Activated CD4-positive, alpha-beta T cell treated with anti-CD3 and anti-CD28 coated beads for 36 hours (primary cell): ENCODE measurements at places on chromosomes 5 and 9. TPM values are rescaled to one million over a fixed set of nuclear protein-coding genes. Genes with fewer than 3 reads are reported as not detected.

DNA sequence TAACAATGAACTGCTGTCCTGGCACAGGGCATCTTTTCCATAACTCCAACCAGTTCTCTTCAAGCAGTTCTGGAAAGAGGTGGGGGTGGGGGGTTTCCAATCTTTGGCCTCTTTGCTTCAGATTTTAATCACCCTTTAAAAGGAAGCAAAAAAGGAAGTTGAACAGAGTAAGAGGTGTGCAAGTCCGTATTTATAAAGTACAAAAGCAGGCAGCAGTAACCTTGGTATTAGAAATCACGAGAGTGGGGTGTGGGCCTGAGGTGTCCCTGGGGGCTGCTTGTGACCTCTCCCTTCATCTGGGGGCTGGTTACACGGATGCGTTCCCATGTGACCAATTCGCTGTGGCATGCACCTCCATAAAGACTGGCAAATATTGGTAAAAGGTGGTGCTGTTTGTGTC is 70.5 kb downstream of the PTCH1 start:
- peak; percentile 12 for DNase-seq
- no peak overlapping the region for H3K4me3 ChIP-seq
- H3K36me3 ChIP-seq = peaks cover 3% of the 10 kb centered on the region
- H3K4me1 ChIP-seq = peaks cover 3% of the 10 kb centered on the region

- no peaks in the 10 kb centered on the region for H3K4me1 ChIP-seq
- no peak overlapping the region for H3K27ac ChIP-seq
- peaks cover 52% of the 10 kb centered on the region for H3K36me3 ChIP-seq
- H3K27me3 ChIP-seq = no peaks in the 10 kb centered on the region
- DNase-seq = no peak
These were observed 85.8 kb downstream of the MTREX start for GRCh38 chr5:55393501-55394175.

DNA sequence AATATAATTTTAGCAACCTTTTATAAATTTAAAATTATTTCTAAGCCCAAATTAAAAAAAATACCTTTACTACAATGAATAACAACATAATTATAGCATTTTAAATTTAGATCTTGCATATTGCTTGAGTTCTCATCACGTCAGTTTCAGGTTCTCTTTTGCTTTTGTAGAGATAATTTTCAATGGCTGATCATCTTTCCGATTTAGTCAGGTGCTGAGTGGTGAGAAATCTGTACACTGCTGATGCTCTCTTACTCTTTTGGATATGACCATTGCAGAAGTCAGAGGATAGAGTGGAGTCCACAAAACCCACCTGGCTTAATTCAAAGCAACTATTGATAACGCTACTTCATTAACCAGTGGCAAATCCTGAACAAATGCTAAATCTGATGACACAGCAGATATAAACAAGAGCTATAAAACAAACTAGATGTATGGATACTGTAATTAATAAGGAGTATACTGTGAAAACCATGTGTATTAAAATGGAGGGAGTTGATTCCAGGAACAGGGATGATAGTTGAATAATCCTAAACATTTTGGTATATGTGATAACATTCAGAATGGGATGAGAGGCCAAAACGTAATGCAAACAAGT is 394.8 kb downstream of the CSNK1G3 start:
- H3K36me3 ChIP-seq = no peaks in the 10 kb centered on the region
- H3K4me1 ChIP-seq = no peaks in the 10 kb centered on the region
- no peak overlapping the region for H3K4me3 ChIP-seq
- no peak for DNase-seq
- H3K27ac ChIP-seq = no peak overlapping the region
- no peaks in the 10 kb centered on the region for H3K27me3 ChIP-seq

GRCh38 chr9:8329561-8330283 is 530.1 kb upstream of the DMAC1 start:
- H3K4me1 ChIP-seq = no peaks in the 10 kb centered on the region
- no peaks in the 10 kb centered on the region for H3K36me3 ChIP-seq
- H3K27ac ChIP-seq = no peak overlapping the region
- no peak for DNase-seq

TNFSF8 gene
- total RNA-seq = 48.2 TPM

S1PR3 gene
- 0.56 TPM for total RNA-seq

HMGCR gene
- 51.1 TPM for total RNA-seq

ATOSB gene
- 5.7 TPM for total RNA-seq
